ENCODE measurements at places on chromosomes 3 and 15. TPM values are rescaled to one million over a fixed set of nuclear protein-coding genes. Genes with fewer than 3 reads are reported as not detected.

The KNG1 gene
- not detected for total RNA-seq

The RTP2 gene
- total RNA-seq: not detected

The ENTPD3 gene
- not detected for total RNA-seq

The ZDHHC3 gene
- 37.6 TPM for total RNA-seq

- no peak overlapping the region for H3K4me3 ChIP-seq
- no peak for DNase-seq
- peaks cover 3% of the 10 kb centered on the region for H3K4me1 ChIP-seq
- H3K36me3 ChIP-seq: no peaks in the 10 kb centered on the region
- H3K27ac ChIP-seq: no peak overlapping the region
- H3K27me3 ChIP-seq: peaks cover 33% of the 10 kb centered on the region
Measured at GRCh38 chr15:95664450-95664849, 666.0 kb upstream of the NR2F2 start.

DNA sequence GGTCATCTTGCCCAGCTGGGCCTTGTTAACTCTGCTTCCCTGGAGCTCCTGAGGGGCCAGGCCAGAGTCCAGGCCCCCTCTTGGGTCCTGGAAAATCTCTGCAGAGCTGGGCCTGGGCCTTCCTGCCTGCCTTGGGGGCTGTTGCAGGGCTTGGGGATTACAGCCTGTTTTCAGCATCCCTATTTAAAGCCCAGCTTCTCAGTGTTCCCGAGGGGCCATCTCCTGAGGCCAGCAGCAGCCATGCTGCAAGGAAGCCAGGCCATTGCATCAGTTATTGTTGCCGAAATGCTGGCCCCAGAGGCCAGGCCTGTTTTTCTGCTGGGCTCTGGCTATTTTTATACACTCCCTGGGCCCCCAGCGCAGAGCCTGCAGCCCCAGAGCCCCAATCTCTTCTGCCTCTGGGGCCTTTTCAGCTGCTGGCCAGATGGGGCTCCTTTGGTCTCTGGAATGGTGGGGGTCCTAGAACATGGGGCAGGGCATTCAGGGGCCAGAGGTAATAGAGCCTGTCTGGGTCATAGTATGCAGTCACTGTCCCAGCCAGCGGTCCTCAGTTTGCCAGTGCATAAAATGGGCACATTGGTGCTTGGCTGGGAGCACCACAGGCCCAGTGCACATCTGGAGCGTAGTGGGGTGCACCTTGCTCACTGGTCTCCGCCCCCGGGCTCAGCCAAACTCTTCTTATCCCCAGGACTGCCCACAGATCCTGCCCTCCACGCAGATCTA is 28.5 kb downstream of the PLXNA1 start:
- no peak for DNase-seq
- no peak overlapping the region for H3K27ac ChIP-seq
- no peaks in the 10 kb centered on the region for H3K4me1 ChIP-seq
- no peaks in the 10 kb centered on the region for H3K27me3 ChIP-seq
- no peaks in the 10 kb centered on the region for H3K36me3 ChIP-seq
- no peak overlapping the region for H3K4me3 ChIP-seq

GRCh38 chr15:69424001-69424400 is 9.9 kb downstream of the KIF23 start:
- no peaks in the 10 kb centered on the region for H3K4me1 ChIP-seq
- DNase-seq: no peak
- H3K4me3 ChIP-seq: no peak overlapping the region
- H3K27me3 ChIP-seq: no peaks in the 10 kb centered on the region
- no peak overlapping the region for H3K27ac ChIP-seq

- H3K27ac ChIP-seq: no peak overlapping the region
- peaks cover 12% of the 10 kb centered on the region for H3K27me3 ChIP-seq
- H3K36me3 ChIP-seq: no peaks in the 10 kb centered on the region
- H3K4me3 ChIP-seq: no peak overlapping the region
- no peaks in the 10 kb centered on the region for H3K4me1 ChIP-seq
Measured at GRCh38 chr3:58722561-58722960, 56.0 kb upstream of the FAM3D start.

DNA sequence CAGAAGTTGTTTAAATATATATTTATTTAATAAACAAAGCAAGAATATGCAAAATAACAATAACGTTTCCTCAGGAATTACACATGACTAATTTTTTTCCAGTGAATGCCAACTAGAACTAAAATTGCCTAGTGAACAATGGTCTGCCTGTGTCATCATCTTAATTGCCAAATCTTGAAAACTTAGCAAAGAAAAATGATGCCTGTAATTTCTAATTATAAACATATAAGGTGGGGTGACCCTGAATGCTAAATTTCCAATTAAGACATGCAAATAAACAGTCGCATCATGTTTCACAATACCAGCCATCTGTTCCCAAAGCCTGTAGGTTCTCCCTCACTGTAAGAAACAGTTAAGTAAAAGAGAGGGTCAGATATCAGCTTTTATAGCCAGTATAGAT is 67.6 kb upstream of the PLCL2 start:
- H3K4me3 ChIP-seq: no peak overlapping the region
- no peak overlapping the region for H3K27ac ChIP-seq
- peaks cover 15% of the 10 kb centered on the region for H3K4me1 ChIP-seq
- DNase-seq: no peak

GRCh38 chr3:24899901-24900603 is 405.4 kb upstream of the THRB start:
- DNase-seq: no peak
- no peaks in the 10 kb centered on the region for H3K27me3 ChIP-seq
- H3K4me3 ChIP-seq: no peak overlapping the region
- H3K27ac ChIP-seq: no peak overlapping the region
- H3K36me3 ChIP-seq: no peaks in the 10 kb centered on the region
- no peaks in the 10 kb centered on the region for H3K4me1 ChIP-seq

DNA sequence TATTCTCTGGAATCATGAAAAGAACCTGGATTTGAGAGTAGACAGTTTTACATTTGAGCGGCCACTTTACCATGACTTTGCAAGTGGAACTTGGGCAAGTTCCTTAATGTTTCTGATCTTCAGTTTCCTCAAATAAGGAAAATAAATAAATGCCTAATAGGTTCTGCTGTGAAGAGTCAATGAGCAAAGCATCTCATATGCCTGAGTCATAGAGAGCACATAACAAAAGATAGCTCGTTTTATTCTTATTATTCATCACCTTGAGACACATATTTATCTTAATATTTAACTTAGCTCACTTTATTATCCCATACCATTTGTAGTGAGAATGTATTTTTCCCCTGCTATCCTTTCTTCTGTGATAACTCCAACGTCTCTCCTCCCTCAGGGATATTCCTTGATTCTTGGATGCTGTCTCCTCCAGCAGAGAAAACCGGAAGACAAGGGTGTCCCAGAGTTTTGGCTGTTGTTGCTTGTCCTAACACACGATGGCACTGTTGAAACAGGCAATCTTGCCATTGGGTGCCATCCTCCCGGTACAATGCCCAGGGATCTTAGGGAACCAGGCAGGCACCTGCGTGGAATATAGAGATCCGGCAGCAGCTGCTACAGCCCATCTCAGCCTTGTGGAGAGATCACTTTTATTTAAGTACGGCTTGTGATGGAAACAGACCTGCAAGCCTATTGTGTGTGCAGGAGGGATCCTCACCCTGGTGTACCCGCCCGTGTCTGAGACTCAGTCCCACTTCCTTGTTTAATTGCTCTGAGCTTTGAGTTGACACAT is 33.3 kb upstream of the VPS33B start:
- no peaks in the 10 kb centered on the region for H3K36me3 ChIP-seq
- H3K27me3 ChIP-seq: peaks cover 71% of the 10 kb centered on the region
- no peak overlapping the region for H3K27ac ChIP-seq
- peak; percentile 35 for DNase-seq
- no peak overlapping the region for H3K4me3 ChIP-seq

- peaks cover 13% of the 10 kb centered on the region for H3K27me3 ChIP-seq
- no peaks in the 10 kb centered on the region for H3K4me1 ChIP-seq
- no peaks in the 10 kb centered on the region for H3K36me3 ChIP-seq
- H3K4me3 ChIP-seq: no peak overlapping the region
Measured at GRCh38 chr15:92205255-92205739, 188.4 kb upstream of the ST8SIA2 start.

DNA sequence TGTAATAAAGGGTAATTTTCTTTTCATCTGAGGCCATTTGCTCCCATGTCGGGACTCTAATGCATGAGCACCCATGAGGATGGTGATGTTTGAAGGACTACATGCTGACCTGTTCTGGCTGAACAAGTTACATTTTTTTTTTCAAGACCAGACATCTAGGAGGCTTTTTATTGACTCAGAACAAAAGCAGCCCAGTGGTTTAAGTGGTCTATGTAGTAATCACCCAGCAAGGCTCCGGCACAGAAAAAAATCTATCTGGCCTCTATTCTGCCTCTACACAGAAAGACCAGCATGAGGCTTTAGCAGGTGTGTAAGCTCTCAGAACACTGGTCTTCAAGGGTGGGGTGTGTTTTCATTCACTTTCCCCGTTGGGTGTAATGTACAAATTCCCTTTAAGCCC is 95.1 kb upstream of the ZBED2 start:
- no peaks in the 10 kb centered on the region for H3K27me3 ChIP-seq
- peak overlapping the region; percentile 39 for H3K4me3 ChIP-seq
- H3K4me1 ChIP-seq: peaks cover 75% of the 10 kb centered on the region
- H3K36me3 ChIP-seq: no peaks in the 10 kb centered on the region
- H3K27ac ChIP-seq: no peak overlapping the region
- DNase-seq: peak; percentile 50

DNA sequence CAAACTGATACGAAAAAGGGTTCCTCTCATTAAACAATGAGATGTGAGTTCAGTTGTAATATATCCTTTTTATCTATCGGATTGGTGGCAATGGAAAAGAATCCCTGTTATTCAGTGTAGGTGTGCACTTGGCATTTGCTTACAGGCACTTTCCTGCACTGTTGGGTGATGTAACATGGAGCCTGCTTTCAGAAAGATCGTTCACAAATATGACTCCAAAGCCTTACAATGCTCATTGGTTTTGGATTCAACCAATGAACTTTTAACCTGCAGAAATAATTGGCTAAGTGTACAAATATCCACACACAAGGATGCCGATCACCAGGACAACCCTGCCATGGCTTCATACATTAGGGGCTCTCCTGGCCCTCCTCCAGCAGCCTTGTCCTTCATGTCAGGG is 191.4 kb upstream of the LRTM1 start:
- DNase-seq: no peak
- no peak overlapping the region for H3K4me3 ChIP-seq
- H3K27ac ChIP-seq: no peak overlapping the region
- no peaks in the 10 kb centered on the region for H3K27me3 ChIP-seq

DNA sequence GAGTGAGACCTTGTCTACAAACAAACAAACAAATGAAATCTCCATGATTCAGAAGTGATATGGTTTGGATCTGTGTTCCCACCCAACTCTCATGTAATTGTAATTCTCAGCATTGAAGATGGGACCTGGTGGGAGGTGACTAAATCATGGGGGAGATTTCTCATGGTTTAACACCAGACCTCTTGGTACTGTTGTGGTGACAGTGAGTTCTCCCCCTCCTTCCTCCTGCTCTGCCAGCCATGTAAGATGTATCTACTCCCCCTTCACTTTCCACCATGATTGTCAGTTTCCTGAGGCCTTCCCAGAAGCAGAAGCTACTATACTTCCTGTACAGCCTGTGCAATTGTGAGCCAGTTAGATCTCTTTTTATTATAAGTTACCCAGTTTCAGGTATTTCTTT is 438.4 kb upstream of the THBS1 start:
- DNase-seq: peak; percentile 12
- peaks cover 44% of the 10 kb centered on the region for H3K4me1 ChIP-seq
- peak overlapping the region; percentile 81 for H3K27ac ChIP-seq
- H3K36me3 ChIP-seq: no peaks in the 10 kb centered on the region
- H3K4me3 ChIP-seq: peak overlapping the region; percentile 29

GRCh38 chr3:150627557-150627956 is 24.4 kb downstream of the SELENOT start:
- peaks cover 10% of the 10 kb centered on the region for H3K36me3 ChIP-seq
- no peaks in the 10 kb centered on the region for H3K27me3 ChIP-seq
- H3K4me3 ChIP-seq: no peak overlapping the region
- H3K4me1 ChIP-seq: no peaks in the 10 kb centered on the region
- H3K27ac ChIP-seq: no peak overlapping the region
- DNase-seq: no peak

All from activated T-cell treated with anti-CD3 and anti-CD28 coated beads, Interleukin-2, amount 50 U/mL, for 72 hours (primary cell).